Brain microvascular endothelial cell (primary cell): ENCODE measurements at places on chromosomes 11 and 22.

GRCh38 chr11:108786281-108786990 is 121.6 kb downstream of the DDX10 start:
- DNase-seq, result no peak

DNA sequence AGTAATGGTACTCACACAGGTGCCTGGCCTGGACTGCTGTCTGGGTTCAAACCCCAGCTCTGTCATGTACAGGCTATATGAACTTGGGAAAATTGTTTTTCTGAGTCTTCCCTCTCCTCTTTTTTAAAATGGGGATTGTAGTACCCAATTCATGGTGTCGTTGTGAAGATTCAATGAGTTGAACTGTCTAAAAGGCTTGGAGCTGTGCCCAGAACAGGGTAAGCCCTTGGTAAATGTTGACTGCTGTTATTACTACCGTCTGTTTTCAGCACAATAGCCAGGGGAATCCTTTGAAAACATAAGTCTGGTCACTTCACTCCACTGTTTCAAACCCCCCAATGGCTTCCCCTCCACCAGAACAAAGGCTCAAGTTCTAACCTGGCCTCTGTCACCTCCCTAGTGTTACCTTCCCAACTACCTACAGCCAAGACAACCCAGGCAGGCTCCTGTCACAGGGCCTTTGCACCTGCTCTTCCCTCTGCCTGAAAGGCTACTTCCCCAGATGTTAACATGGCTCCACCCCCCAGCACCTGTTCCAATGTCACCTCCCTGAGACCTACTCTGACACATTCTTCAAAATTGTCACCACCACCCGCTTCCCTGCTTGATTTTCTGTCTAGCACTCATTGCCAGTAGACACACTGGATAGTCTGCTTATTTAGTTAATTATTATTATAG is 152.8 kb downstream of the CHST1 start:
- DNase-seq, result no peak

GRCh38 chr11:78223320-78223954 is 34.7 kb downstream of the USP35 start:
- DNase-seq, result no peak

- peak; percentile 2 for DNase-seq
Measured at GRCh38 chr11:26626346-26626745, 54.3 kb upstream of the MUC15 start.

GRCh38 chr11:45834298-45834756 is 12.9 kb upstream of the CRY2 start:
- no peak for DNase-seq

- DNase-seq, result no peak
Measured at GRCh38 chr11:1449490-1450243, 36.9 kb downstream of the MOB2 start.

DNA sequence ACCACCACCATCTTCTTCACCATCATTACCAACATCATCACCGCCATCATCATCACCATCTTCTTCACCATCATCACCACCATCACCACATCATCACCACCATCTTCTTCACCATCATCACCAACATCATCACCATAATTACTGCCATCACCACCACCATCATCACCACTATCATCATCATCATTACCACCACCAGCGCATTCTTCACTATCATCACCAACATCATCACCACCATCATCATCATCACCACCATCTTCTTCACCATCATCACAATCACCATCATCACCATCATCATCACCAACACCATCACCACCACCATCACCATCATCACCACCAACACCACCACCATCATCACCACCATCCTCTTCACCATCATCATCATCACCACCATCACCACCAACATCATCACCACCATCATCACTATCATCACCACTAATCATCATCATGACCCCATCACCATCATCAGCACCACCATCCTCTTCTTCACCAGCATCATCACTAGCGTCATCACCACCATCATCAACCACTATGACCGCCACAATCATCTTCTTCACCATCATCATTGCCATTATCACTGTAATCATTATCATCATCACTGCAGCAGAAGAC is 303.8 kb downstream of the CTTN start:
- DNase-seq, result no peak

- DNase-seq, result no peak
Measured at GRCh38 chr11:78224906-78225420, 36.2 kb downstream of the USP35 start.

DNA sequence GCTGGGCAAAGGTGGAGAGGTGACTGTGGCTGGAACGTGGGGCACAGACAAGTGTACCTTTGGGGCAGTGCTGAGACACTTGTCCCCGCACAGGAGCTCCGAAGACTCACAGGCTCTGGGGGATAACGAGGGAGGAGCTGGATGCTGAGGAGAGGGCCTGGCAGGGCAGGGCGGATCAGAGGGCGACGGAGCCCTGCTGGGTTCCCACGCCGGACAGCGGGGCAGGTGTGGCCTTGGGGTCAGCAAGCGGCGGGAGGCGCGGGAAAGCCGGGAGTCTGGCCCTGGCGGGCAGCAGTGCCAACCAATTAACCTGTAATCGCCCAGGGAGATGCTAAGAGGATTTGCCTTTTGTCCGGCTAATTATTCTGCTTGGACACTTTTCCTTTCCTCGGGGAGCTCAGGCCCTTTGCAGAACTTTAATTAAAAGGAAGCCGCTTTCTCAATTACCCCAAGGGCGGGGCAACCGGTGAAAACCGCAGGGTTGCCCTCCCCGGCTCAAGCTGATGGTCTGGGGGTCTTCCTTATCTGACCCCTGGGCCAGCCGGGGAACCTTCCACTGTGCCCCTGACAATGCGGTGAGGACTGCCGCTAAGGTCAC is 71.5 kb downstream of the WNT7B start:
- DNase-seq, result no peak

DNA sequence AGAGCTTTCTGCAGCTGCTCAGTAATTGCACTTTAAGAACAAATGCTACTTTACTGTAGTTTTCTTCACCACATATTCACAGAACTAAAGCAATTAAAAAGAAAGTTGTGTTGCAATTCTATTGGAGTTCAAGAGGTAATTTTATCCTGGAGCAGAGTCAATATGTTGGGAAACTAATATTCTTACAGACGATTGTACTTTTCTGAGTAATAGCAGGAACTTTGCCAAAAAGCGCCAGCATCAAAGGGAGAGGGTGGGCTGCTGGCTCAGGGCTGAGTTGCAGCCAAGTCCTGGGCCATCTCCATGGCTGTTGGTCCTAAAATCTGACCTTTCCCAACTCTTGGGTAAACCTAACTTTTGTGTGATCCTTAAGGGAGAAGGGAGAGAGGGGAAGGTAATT is 73.6 kb upstream of the MYO18B start:
- no peak for DNase-seq

- no peak for DNase-seq
Measured at GRCh38 chr11:117950301-117950700, 21.1 kb upstream of the TMPRSS13 start.

- no peak for DNase-seq
Measured at GRCh38 chr11:78800756-78801155, 226.1 kb upstream of the NARS2 start.

DNA sequence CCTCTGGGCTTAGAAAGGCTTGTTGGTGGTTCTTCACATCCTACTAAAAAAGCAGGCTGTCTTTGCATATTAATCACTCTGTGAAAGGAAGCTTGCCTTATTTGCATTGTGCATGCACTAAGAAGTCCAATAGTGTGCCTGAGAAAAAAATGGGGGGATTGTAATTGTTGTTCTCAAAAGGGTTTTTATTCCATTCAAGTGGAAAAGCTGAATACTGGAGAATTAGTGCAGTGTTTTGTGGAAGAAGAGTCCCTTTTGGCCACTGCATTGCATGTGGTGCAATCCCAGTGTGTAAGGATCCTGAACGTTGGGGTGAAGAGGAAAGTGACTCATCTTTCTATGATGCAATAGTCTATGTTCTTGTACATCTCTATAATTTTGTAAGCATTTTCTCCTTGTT is 16.5 kb downstream of the NCAM1 start:
- DNase-seq, result no peak

DNA sequence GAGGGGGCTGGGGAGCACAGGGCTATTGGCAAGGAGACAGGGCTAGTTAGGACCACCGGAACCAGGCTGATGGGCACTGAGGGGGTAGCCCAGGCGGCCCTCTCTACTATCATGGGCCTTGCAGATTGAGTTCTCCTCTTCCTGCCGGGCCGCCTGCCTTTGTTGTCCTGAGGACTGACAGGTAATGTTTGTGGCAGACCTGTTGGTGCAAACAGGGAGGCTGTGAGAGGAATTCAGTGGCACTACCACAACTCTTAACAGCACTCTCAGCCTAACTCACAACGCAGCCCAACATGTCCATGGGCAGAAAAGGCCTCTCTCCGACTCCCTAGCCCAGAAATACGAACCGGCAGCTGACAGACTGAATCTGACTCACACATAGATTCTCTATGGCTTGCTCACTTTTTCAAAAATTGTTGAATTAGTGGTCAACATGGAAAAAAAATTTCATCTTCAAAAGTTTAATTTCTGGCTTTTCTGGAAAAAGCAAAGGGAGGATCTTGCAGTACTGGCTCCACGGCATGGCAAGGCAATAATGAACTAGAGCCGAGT is 11.4 kb downstream of the KCNJ5 start:
- DNase-seq, result peak; percentile 67

- DNase-seq, result no peak
Measured at GRCh38 chr11:113172382-113172951, 141.9 kb upstream of the TTC12 start.

GRCh38 chr11:23767576-23767975 is 729.3 kb upstream of the LUZP2 start:
- DNase-seq, result peak; percentile 67

- no peak for DNase-seq
Measured at GRCh38 chr11:122556605-122557004, 98.9 kb upstream of the UBASH3B start.

GRCh38 chr11:11113626-11114025 is 239.4 kb downstream of the CSNK2A3 start:
- DNase-seq, result no peak

DNA sequence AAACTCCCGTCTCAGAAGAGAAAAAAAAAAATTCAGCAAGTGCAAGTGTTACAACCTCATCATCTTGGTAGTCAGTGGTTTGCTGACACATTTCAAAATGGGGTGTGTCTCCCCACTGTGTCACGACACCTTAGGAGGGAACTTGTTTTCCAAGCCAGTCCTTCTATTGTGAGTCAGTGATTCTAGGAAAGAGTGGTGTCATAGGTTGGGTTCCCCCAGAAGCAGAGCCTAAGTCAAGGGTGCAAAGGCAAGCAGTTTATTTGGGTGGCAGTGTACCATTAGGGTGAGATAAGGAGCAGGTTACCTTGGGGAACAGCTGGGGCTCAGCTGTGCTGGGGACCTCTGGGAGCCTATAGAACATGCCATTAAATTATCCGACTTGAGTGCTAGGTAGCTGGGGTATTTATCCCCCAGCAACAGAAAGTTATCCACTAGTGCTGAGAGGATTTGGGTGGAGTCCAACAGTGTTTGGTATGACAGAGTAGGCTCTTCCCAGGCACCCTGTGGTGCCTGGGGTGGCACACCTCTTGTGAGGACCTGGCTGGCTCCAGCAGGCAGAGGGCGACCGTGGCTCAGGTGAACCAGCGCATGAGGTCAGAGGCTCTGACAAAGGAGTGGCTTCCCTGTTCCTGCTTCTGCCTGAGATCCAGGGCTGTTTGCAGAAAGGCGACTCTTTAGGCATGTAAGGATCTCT is 41.7 kb downstream of the KIAA1671 start:
- DNase-seq, result no peak

DNA sequence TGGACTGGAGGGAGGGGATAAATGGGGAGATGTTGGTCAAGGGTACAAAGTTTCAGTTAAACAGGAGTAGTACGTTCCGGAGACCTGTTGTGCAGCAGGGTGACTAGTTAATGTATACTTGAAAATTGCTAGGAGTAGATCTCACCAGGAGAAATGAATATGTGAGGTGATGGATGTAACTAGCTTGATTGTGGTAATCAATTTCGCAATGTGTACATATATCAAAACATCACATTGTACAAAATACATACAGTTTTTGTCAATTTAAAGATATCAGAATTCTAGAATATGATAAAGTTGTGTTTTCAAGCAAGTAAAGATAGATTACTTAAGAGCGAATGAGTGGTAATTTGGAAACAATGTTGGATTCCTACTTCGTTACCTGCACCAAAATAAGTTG is 13.3 kb downstream of the EIF3F start:
- DNase-seq, result no peak
